Activated T-helper 2 cell treated with anti-CD3 and anti-CD28 coated beads, Interferon-gamma antibody, Interleukin-2, Interleukin-4, amounts not matched to agents 10 μg/mL and 5 μg/mL and 100 μg/mL, durations not matched to agents 14 hours and 24 hours and 36 hours (primary cell): ENCODE measurements at places on chromosomes 5 and 9.

- DNase-seq, result no peak
These were observed 526 bp upstream of the STXBP1 start for GRCh38 chr9:127611603-127611898.

- no peak for DNase-seq
These were observed 37.5 kb downstream of the ERGIC1 start for GRCh38 chr5:172871536-172871935.

GRCh38 chr5:148708854-148709253 is 54.5 kb upstream of the HTR4 start:
- DNase-seq, result no peak

- peak; percentile 82 for DNase-seq
These were observed 53.7 kb upstream of the KDM4C start for GRCh38 chr9:6703898-6704639.

- DNase-seq, result no peak
These were observed 97.2 kb downstream of the RALGPS1 start for GRCh38 chr9:127011772-127012171.

DNA sequence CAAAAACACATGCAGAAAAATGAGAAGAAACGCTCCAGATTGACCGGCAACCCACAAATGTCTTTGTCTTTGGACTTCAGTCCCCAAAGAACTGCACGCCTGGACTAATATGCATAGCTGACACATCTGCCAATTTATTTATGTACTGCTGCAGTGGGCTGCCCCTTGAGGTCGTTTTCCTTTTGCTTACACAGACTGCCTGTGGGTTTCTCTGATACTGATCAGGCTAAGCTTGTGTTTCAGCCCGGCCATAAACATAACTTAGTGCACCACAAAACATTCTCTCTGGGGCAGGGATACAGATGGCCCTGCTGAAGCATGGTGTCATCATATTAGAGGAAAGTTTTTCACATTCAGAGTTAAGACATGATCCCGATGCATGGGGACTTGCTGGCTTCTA is 75.4 kb downstream of the NUDT12 start:
- no peak for DNase-seq

DNA sequence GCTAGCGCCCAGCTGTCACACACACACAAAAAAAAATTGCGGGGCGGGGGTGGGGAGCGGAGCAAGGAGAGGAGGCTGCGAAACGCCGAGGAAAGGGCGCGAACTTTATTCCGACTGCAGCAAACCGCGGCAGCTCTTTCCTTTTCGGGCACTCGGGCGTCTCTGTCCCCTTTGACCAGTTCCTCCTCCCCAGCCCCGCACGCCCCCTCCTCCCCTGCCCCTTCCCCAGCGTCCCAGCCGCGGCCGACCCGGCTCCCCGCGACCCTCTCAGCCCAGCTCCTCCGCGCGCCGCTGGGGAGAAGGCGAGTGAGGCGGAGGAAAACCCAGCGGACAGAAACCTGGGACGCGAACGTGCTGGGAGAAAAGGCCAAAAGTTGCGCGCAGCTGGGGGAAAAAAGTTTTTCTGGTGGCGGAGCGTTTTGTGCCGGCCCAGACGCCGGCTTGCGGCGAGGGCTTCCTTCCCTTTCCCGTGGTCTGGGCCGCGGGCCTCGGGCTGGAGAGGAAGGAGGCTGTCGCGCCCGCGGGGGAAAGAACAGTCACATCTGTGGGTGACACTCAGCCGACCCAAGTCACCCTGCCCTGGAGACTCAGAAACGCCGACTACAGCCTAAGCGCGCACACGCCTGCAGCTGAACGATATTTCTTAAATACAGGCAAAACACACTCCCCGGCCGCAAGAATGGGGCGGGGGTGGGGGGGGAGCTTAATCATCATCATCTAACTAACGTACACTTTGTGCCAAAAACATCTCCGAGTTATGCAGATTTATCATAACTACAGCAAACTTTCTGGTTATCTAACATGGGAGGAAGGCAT is 1.1 kb upstream of the BNC2 start:
- DNase-seq, result no peak

DNA sequence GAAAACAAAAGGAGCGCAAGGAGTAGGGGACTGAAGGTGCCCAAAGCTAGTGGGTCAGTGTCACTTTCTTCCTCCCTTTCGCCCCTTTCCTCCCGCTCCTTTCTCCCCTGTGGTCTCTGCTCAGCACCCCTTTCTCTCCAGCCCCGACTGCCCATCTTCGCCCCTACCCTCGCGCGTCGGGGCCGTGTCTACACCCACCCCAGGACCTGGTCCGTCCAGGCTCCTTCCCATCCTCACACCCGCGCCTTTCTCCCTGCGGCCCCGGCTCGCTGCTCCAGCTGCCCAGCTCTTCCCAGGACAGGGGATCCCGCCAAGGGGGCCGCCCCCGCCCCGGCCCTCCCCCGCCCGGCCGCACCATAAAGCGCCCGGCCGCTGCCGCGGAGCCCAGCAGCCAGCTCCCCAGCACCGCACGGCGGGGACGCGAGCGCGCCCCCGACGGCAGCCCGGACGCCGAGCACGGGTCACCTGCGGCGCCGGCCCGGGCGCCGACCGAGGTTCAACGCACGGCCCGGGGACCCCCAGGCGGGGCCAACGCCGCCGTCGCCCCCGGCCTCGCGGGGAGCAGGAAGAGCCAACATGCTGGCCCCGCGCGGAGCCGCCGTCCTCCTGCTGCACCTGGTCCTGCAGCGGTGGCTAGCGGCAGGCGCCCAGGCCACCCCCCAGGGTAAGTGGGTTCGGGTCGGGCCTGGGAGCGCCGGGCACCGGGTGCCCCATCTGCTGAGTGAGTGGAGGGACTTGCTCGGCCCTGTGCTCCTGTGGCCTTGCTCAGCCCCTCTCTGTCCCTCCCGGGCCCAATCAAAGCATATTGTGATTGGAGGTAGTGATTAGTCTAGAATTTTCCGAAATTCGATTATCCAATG is at the start of gene THBS4:
Gene THBS4, plus strand, starts transcription at position 387 of the 860 bp plus-strand sequence. Its CDS starts 190 bp downstream, at position 577.
- no peak for DNase-seq

DNA sequence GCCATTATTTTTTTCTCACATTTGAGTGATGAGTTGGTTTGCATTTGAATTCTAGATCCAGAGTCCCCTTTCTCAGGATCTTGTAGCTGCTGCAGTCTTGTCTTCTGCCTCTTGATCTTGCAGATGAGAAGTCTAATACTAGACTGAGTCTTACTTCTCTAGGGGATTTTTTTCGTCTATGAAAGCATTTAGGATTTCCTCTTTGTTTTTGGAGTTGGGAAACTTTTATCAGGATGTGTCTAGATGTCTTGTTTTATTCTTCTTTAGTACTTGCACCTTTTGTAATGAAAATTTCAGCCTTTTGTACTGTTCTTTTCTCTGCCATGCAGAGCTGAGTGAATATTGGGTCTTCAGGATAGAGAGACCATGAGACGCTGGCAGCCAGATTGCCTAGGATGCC is 65.4 kb downstream of the ZNF618 start:
- no peak for DNase-seq

- DNase-seq, result no peak
These were observed 10.6 kb downstream of the LAMC3 start for GRCh38 chr9:131019388-131020239.

- DNase-seq, result no peak
These were observed 292.4 kb downstream of the MAST4 start for GRCh38 chr5:66888613-66889012.

GRCh38 chr5:91016954-91017700 is 366.0 kb downstream of the ARRDC3 start:
- DNase-seq, result no peak

DNA sequence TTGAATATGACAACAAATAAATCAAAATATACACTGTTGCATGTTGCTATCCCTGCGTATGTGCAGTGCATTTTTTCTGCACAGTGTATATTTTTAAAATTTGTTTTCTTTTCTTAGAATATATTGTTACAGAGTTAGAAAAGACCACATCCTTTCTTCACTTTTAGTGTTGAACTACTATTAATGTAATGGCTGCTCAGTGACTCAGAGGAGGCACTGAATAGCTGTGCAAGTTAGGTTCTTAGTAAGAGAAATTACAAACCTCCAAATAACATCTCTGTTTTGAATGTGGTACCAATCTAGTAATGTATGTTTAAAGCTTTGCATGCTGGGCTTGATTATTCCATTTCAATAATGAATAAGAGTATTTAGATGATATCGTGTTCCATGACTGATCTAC is 208.9 kb upstream of the PRR16 start:
- DNase-seq, result no peak

DNA sequence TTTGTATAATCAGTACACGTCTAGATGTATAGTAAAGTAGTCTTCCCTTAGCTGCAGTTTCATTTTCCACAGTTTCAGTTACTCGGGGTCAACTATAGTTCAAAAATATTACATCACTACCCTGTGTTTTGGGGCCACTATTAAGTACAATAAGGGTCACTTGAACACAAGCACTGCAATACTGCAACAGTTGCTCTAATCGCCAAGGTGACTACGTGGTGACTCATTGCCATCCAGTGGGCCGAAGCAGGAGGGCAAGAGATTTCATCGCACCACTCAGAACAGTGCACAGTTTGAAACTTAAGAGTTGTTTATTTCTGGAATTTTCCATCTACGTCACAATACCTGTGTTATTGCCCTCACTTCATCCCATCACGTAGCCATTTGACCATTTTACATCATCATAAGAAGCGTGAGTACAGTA is at the start of gene ARL14EPL:
Gene ARL14EPL, plus strand, starts transcription at position 379 of the 424 bp plus-strand sequence. CDS start 18,994 bp downstream, outside the sequence.
- DNase-seq, result no peak

DNA sequence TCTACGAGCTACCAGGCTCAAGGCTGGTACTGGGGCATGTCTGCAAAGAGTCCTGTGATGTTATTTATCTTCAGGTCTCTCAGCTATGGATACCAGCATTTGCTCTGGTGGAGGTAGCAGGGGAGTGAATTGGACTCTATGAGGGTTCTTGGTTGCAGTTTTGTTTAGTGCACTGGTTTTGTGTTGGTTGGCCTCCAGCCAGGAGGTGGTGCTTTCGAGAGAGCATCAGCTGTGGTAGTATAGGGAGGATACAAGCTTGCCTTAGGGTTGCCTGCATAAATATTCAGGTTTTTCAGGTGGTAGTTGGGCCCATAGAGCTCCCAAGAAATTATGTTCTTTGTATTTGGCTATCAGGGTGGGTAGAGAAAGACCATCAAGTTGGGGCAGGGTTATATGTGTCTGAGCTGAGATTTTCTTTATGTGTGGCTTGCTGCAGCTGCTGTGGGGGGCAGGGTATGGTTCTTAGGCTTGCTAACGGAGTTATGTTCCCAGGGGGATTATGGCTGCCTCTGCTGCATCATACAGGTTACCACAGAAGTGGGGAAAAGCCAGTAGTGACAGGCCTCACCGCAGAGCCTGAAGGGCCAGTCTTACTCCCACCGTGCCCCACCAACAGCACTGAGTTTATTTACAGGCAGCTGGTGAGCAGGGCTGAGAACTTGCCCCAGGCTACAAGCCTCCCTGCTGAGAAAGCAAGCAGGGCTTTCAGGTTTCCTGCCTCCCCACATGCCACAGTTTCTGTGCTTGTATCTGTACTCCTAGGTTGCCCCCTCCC is 9.7 kb upstream of the RIOK2 start:
- no peak for DNase-seq

DNA sequence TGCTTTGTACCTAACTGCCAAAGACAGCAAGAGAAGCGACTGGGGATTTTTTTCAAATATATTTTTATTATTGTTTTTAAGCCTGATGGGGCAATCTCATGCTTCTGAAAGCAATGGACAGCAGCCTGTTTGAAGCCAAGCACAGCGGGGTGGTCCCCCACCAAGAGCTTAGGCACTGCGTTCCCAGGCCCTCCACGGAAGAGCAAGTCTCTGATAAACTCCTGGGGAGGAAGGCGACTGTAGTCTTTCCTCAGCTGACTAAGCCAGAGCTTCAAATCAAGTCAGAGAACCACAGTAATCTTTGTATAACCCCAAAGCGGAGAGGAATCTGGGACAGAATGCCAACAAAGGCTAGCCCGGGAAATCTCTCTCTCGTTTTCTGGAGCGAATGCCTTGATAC is 54.4 kb downstream of the ARSB start:
- no peak for DNase-seq

GRCh38 chr9:125743682-125744428 is 3.3 kb upstream of the PBX3 start:
- DNase-seq, result no peak
